ENCODE measurements at places on chromosomes 12 and 14. TPM values are rescaled to one million over a fixed set of nuclear protein-coding genes. Genes with fewer than 3 reads are reported as not detected.

The SLC25A47 gene
- not detected for total RNA-seq

The GPX2 gene
- total RNA-seq = not detected

The CMTM5 gene
- not detected for total RNA-seq

The PXMP2 gene
- total RNA-seq = 18.7 TPM

The CCND2 gene
- total RNA-seq = 90.6 TPM

Measured in dermis microvascular lymphatic vessel endothelial cell (primary cell).